ENCODE measurements at places on chromosomes 6 and 20.

DNA sequence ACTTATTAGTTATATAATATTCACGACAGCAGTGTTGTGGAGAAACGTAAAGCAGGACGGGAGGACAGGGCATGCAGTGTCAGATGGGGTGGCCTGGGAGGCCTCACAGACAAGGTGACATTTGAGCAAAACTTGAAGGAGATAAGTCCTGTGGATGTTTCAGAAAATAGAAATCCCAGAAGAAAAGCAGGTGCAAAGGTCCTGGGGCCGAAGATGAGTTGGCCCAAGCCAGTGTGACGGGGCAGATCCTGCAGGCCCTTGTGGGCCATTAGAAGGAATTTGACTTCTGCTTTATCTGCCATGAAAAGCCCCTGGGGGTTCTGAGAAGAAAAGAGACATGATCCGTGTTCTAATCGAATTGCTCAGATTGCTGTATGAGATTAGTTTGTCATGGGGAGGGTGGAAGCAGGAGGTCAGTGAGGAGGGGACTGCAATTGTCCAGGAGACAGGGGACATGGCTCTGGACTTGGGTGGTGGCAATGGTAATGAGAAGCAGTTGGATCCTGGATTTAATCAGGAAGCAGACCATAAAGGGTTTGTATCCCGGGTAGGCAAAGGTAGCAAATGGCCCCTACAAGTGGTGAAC, 437.4 kb upstream of the SULF2 start:
- DNase-seq: no peak

DNA sequence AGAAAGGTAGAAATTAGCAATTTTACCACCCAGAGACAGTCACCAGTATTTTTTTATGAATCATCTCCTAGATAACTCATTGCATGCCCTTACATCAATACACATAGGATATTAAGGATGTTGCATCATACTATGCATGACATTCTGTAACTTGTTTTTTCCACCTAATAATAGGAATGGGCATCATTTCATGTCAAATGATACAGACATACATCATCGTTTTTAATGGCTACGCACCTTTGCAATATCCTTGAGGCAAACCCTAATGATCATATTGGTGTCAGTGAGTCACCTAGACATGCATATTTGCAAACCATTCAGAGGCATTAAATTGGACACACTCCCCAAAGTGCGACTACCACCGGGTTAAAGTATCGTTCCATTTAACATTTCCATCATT, 309.7 kb upstream of the AGPAT4 start:
- no peak for DNase-seq

GRCh38 chr20:62201173-62202082, 18.6 kb downstream of the MTG2 start:
- DNase-seq: no peak

DNA sequence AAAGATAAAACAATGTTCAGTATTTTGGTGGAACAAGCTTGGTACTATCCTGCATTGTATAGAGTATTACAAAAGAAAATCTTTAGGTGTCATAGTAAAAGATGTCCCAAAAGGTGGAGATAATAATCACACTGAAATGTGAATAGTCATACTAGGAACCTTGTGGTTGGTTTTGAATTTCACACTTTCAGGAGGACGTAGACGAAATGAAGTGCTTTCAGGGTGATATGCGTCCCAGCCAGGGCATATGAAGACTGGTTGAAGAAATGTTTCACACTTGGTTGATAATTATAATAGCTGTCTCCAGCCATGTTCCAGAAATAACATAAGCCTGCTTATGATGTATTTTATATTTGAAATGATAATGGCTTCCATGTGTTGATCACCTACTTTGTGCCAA, 60.4 kb downstream of the SCAND1 start:
- DNase-seq: no peak

GRCh38 chr6:90036963-90037362, 142.7 kb downstream of the GJA10 start:
- DNase-seq: no peak

DNA sequence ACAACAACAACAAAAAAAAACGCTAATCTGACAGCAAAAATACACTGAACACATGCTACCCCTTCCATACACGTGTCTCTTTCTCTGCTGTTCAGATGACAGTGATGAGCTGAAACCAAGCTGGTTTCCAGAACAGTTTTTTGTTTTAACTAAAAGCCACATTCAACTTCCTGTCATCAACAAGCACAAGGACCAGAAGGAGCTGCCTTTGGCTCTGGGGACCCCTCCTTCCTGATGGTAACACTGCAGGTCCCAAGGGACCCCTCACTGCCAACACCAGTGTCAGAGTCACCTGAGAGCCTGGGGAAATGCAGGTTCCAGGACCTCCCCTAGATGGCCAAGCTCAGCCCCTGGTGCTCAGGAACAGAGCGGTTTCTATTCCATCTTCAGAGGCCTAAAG, 6.0 kb downstream of the CST7 start:
- no peak for DNase-seq

DNA sequence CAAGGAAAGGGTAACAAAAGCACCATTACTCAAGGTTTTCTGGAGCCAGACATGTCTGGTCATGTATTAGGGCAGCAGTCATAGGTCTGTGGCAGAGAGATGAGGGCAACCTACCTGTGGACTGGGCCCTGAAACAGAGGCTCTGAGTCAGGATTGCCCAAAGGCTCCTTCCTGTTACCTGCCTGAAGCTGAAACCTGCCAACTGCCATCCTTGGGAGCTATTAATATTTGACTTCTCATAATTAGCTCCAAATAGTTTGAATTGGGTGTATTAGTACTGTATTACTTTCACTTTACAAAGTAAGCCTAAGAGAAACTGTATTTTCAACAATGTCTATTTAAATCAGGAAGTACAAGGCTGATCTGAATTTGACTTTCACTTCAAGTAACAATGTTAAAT, 72.0 kb upstream of the TBX18 start:
- DNase-seq: no peak

- DNase-seq: no peak
Measured at GRCh38 chr6:16718356-16718755, 42.9 kb downstream of the ATXN1 start.

DNA sequence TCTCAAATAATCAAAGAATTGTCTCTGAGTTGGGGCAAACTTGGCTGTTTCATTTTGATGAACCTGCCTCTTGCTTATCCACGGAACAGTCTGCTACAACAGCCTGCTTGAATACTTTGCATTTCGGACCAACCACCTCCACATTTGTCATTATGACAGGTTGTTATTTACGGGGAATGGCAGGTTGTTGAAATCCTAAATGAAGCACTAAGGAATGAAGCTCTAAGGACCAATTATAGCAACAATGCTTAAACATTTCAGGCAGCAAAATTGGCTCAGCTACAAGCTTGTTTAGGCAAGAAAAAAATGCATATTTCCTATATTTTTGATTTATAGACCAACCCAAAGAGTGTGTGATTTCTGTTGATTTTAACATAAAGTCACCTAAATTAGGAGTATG, 84.5 kb downstream of the MAP3K7 start:
- no peak for DNase-seq

- DNase-seq: no peak
Measured at GRCh38 chr6:13068586-13069210, 259.6 kb downstream of the TBC1D7 start.

GRCh38 chr20:43658069-43658722, 8.7 kb upstream of the MYBL2 start:
- no peak for DNase-seq

DNA sequence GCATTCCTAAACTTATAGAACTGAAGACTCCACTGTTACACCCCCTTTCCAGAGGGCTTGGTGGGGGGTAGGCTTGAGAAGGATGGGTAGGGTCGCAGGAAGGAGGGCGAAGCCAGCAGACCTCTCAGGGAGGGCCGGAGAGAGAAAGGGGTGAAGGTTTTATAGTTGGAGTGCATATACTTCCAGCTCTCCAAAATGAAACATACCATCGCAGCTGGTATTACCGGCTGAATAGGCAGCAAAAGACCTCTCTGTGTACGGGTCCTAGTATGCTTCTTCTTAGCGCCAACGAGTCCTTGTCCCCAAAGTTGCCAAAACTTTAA, 1.0 kb upstream of the VGLL2 start:
- no peak for DNase-seq

GRCh38 chr6:79862126-79862525, 85.2 kb downstream of the ELOVL4 start:
- DNase-seq: no peak

DNA sequence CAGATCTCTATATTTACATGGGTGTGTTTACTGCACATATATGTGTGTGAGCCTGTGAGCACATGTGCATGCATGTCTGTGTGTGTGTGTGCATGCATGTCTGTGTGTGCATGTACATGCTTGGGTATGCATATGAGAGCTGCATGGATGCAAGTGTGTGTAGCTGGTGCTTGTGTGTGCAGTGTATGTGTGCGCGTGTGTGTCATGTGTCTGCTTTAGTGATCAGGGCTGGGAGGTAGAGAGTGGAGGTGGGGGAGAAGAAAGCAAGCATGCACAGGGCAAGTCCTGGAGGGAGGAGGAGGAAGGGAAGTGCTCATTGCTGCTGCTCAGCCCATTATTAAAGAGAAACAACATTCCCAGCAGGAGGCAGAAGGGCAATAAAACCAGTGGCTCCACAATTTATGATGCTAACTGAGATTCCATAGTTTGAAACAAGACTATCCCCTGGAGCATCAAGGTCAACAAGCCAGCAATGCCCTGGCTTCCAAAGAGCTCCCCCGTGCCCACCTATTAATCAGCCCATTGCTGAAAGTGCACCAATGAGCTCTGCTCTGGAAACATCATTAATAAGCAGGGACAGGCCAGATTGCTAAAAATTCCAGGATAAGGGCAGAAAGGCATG, 414.0 kb downstream of the MAFB start:
- no peak for DNase-seq

- DNase-seq: no peak
Measured at GRCh38 chr20:52824494-52825216, 147.5 kb upstream of the TSHZ2 start.

- DNase-seq: no peak
Measured at GRCh38 chr20:36210436-36211021, 25.7 kb upstream of the AAR2 start.

GRCh38 chr20:24422091-24422760, 47.2 kb upstream of the SYNDIG1 start:
- no peak for DNase-seq

DNA sequence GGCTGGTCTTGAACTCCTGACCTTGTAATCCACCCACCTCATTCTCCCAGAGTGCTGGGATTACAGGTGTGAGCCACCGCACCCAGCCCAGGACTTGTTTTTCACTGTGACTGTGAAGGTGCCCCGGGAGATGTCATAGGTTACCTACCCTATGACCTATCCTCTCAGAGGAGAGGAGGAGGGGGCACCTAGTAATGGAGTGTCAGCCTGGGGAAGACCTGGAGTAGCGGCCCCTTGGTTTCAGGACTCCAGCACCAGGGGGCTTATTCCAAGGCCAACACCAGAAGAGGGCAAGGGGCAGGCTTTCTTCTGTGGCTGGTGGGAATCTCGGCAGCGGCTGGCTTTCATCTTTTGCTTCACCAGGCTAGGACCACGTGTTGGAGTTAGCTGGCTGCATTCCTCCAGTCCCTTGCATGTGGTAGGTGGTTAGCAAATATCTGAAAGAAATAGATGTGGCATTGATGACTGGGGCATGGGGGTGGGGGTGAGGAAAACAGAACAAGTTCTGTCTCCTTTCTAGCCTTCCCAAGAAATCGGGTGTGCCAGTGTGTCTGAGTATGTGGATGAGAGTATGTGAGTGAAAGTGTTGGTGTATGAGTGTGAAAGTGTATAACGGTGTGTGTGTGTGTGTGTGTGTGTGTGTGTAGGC, 7.9 kb upstream of the ITPR3 start:
- no peak for DNase-seq

- DNase-seq: no peak
Measured at GRCh38 chr6:31764198-31764597, 1.7 kb downstream of the SAPCD1 start.

DNA sequence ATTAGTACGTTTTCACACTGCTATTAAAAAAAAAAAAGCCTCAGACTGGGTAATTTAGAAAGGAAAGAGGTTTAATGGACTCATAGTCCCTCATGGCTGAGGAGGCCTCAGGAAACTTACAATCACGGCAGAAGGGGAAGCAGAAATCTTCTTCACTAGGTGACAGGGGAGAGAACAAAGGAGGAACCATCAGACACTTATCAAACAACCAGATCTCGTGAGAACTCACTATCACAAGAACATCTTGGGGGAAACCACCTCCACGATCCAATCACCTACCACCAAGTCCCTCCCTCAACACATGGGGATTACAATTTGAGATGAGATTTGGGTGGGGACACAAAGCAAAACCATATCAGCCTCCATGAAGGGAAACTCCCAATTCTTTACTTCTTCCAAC, 85.2 kb upstream of the MAFB start:
- no peak for DNase-seq

DNA sequence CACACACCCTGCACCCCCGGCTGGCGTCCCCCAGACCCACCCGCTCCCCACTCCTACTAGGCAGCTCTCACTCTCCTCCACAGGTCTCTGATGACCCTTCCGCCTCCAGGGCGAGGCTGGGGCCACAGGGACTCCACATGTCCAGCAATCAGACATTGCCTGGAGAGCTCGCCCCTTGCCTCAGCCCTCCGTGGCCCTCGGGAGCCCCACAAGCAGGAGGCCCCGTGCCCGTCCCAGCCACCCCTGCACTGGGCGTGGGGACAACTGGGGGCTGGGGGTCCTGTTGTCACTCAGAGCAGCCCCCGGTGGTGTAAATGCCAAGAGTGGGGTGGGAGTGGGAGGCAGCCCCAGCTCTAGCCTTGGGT, 1.5 kb downstream of the COL20A1 start:
- DNase-seq: no peak

DNA sequence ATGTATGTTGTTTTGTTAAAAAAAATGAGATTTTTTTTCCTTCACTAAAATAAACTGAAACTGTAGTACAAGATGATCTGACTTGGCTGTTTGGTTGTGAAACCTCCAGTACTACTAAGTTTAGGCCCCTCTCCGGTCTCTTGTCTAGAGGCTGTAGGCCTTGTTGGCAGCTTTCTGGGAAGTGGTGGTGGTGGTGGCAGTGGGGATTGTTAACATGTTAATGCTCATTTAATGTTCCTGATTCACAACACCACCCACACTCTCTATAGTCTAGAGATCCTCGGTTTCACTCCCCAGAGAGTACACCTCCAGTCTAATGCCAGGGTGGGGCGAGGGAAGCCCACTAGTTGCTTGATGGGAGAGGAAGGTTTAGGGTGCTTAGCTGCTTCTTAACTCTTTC, 24.1 kb downstream of the STK4 start:
- peak; percentile 12 for DNase-seq

DNA sequence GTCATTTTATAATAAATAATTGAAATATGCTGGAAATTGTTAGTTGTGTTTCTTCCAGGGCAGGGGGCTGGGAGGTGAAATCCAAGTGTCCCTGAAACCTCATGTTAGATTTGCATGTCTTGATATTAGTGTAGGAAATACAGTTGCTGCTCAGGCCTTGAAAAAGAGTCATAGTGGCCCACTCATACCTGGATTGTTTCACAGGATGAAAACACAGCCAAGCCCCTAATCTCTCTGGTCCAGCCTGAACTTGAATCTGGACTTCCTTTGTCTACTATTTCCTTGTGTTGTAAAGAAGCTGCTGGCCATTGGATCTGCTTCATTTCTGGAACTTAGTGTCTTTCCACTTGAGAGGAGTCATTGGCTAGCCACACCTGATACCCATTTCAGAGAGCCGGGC, 108.8 kb upstream of the JARID2 start:
- no peak for DNase-seq

Measured in stimulated activated CD4-positive, alpha-beta T cell treated with anti-CD3 and anti-CD28 coated beads, TNF-alpha, amount 100 ng/mL, for 1 hour (primary cell).